ENCODE measurements at places on chromosomes 1 and 21.

DNA sequence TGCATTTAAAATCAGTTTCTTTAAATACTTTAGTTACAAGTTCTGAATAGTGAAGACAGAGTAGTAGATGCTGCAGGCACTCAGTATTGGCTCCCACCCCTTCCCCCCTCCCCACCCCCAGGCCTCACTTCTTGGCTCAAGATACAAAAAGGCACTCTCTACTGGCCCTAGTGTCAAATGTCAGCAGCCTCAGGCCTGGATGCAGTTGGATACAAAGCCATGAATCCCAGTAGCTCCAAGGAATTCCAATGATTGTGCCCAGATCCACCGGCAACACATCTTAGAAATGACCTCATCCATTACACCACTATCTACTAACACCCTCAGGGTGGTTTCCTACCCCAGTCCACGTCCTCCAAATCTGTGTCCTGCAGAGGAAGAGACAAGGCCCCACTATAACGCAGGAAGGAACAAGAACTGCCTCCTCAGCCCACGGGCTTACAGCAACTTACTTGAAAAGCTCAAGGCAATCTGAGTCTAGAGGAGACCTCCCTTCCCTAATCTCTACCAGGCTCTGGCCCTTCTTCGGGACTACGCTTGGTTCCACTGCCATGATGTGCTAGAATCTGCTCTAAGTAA lies 17.6 kb downstream of the ACADM start:
- ATAC-seq: no peak

GRCh38 chr1:210049616-210050015 lies 111.6 kb downstream of the SYT14 start:
- ATAC-seq: no peak

GRCh38 chr1:206796981-206797402 lies 24.7 kb upstream of the IL10 start:
- no peak for ATAC-seq

DNA sequence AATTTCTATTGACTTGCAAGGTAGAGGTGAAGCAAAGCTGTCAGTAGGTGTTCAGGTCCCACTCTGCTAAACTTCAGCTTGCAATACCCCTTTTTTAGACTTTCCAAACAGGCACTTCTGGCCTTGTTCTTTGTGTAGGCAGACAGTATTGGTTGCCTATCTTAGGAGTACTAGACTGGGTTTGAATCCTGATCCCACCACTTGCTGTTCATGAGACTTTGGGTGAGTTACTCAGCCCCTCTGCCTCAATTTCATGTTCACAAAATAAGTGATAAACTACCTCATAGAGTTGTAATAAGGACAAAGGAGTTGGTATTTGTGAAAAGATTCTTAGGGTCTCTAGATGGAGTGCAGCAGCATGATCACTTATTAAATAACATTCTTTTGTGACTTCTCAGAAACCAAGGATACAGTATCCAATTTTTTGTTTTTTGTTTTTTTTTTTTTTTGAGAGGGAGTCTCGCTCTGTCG lies 5.2 kb downstream of the RCC1 start:
- ATAC-seq: no peak

- no peak for ATAC-seq
These were observed 32.1 kb downstream of the MX1 start for GRCh38 chr21:41458121-41458520.

All from SK-N-SH treated with all-trans-retinoic acid at 6 μM for 48 hours (cell line).